ENCODE measurements at places on chromosomes 3 and 15. TPM values are rescaled to one million over a fixed set of nuclear protein-coding genes. Genes with fewer than 3 reads are reported as not detected.

The CDV3 gene
- 92.7 TPM for total RNA-seq

The ZNF660 gene
- total RNA-seq, result 6.3 TPM

The TIMMDC1 gene
- total RNA-seq, result 69.2 TPM

GRCh38 chr15:34682674-34683073 lies 72.1 kb downstream of the GJD2 start:
- DNase-seq, result no peak

DNA sequence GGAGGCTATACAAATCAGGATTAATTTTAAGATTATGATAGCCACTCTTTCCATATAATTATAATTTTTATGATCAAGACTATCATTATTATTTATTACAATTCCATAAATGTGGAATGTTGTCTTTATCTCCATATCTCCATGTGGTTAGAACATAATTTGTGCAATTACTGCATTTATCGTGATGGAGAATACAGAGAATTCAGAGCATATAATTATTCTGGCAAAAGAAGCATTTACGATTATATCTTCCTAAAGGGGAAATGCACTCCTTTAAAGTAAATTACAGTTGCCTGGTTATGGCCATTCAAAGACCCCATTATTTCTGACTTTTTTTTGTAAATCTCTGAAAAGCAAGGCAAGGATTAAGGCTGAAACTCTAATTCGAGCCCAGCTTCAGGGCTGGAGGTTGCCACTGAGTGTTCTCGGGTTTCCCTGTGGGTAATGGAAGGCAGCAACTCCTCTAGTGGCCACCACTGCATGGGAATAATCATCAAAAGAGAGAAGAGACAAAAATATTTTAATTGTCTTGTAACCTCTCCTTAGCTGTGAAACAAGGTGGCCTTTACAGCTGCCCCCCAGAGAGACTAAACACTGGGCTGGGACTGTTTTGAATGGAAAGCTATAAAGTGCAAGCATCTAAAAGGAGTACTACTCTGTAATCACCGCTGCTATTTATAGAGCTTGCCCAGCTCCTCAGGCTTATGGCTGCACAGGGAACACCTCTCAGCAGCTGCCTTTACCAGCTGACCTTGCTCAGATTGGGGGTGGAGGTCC lies 59.8 kb upstream of the PRTG start:
- DNase-seq, result no peak

- peak; percentile 45 for DNase-seq
Observed at GRCh38 chr3:10708216-10708893, 107.7 kb upstream of the SLC6A11 start.

GRCh38 chr3:36652104-36652503 lies 112.2 kb downstream of the DCLK3 start:
- no peak for DNase-seq

GRCh38 chr15:64288577-64288976 lies 67.4 kb downstream of the CSNK1G1 start:
- no peak for DNase-seq

- DNase-seq, result peak; percentile 7
Observed at GRCh38 chr3:180036671-180037455, at the start of gene PEX5L. PEX5L (minus strand) TSS chr3:180036937; CDS start chr3:180036599, 338 bp downstream.

GRCh38 chr15:48954538-48954937 lies 9.2 kb downstream of the SHC4 start:
- DNase-seq, result no peak

DNA sequence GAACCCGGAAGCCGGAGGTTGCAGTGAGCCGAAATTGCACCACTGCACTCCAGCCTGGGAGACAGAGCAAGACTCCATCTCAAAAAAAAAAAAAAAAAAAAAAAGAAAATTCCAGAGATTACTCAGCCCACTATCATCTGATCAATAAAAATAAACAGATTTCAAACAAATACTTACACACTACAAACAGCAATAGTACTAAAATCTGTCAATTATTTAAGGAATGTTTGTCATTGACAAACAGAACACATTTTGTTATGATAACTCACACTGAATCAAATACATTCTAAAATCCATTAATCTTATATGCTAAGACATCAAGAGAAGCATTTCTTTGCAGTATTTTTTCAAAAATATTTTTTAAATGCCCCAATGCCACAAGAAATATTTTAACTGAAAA lies 7.6 kb downstream of the MYO9A start:
- no peak for DNase-seq

DNA sequence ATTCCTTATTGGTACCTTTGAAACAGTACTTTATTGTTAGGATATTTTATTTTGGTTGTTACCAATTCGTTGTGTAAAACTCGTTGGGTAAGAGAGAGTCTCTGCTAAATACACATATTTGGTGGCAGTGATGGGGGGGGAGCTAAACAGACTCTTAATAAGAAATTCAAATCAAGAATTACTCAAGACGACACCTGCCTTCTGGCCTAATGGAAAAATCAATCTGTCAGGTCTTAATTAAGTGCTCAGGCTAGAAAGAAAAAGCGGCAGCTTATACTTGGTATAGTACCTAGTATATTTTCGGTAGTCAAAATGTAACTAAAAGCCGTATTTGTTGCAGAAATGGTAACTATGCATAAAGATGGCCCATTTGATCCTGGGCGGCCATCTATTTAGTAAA lies 18.2 kb downstream of the FOXP1 start:
- DNase-seq, result no peak

GRCh38 chr3:5298453-5298852 lies 110.9 kb downstream of the EDEM1 start:
- no peak for DNase-seq

GRCh38 chr3:123147754-123148535 lies 53.8 kb upstream of the SEC22A start:
- no peak for DNase-seq

- no peak for DNase-seq
Observed at GRCh38 chr3:120415756-120416155, 35.0 kb downstream of the FSTL1 start.

DNA sequence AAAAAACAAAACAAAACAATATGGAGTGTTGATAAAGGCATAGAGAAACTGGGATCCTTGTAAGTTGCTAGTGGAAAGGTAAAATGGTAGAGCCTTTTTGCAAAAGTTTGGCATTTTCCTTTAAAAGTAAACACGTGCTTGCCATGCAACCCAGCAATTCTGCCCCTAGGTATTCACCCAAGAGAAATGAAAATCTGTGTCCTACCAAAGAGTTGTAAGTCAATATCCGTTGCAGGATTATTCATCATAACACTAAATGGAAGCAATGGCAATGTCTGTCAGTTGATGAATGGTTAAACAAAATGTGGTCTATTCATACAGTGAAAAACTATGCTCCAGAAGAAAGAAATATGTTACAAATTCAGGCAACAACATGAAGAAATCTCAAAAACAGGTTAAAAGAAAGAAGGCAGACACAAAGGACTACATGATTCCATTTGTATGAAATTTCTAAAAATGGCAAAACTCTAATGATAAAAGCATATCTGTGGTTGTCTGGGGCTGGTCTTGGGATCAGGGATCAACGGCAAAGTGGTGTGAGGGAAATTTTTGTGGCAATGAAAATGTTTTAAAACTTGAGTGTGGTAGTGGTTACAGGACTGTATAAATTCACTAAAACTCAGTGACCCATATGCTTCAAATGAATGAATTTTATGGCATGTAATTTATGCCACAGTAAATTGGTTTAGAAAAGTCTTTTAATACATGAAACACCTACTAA lies 229.6 kb downstream of the OPA1 start:
- no peak for DNase-seq

DNA sequence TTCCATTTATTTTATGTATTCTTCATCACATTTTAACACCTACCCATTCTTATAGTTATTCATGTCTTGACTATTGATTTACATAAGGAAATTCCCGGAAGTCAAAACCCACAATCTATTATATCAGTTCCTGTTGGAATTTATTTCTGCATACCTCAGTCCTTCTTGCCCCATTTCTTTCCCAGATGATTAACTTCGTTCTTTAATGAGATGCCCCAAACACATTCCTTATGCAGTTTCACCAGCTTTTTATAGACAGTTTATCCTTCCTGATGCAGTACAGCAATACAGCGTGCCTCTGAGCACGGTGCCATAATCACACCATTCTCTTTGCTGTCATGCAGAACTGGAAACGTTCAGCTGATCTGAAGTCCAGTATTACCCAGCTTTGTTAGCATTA lies 175.8 kb upstream of the NANOGP8 start:
- DNase-seq, result no peak

DNA sequence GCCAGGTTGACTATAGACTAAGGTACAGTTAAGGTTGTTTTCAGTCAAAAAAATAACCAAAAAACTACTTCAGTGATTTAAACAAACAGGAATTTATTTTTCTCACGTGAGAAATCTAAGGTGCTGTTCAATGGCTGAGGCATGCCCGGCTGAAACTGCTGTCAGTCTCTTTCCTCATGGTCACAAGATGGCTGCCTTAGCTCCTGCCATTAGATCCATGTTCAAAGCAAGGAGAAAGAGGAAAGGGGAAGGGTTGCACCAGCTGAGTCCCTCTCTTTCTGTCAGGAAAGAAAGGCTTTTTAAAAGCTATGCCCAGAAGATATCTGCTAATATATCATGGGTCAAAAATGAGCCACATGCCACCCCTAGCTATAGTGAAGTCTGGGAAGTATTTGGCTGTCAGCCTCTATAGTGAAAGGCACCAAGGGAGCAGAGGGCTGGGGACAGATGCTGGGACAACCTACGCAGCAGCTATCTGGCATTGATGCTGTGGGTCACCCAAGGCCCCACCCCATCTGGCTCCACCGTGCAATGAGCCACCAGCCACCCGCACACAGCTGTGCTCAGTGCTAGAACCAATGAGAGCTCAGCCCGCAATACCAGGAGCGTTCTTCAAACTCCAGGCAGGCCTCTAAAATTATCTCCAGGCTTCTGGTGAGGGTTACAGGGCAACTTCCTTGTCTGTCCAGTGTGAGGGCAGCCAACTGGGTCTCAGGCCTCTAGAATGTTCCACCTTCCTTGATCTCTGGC lies 64.7 kb upstream of the GATA2 start:
- no peak for DNase-seq

DNA sequence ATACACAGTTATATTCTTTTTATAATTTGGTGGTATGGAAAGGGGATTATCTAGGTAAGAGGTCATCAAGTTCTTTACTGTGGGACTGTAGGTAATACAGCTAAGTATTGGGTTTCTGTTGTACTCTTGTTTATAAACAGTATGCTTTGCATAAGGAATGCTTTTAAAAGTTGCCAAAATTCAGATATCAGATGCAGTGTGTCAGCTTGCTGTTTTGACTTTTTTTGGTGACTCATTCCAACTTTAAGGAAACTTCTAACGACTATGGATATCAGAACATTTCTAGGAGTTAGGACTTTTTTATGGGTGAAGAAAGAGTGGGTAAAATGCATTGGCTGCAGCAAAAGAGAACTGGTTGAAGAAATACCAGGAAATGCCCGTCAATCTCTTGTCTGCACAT lies 2.8 kb downstream of the SCAANT1 start:
- DNase-seq, result no peak

GRCh38 chr15:65870889-65871533 lies 1.7 kb downstream of the RAB11A start:
- peak; percentile 35 for DNase-seq

GRCh38 chr3:164640591-164640990 lies 437.7 kb downstream of the SI start:
- no peak for DNase-seq

GRCh38 chr3:110783541-110783940 lies 288.1 kb upstream of the NECTIN3 start:
- DNase-seq, result no peak

DNA sequence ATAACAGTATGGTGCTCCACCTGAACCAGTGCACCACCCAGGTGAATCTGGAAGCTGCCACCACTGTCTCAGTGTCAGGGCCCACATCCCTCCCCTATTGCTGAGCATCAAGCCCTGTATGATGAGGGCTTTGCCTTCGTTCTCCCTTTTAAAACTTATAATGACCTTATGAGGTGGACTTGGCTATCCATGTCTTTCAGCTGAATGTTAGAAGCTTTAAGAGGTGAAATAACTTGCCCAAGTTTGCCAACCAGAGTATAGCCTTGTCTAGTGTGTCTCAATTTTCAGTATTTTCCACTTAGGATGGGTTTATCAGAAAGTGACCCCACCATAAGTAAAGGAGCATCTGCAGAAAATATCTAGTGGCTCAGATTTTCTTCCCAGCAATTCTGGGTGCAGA lies 87.8 kb downstream of the SHOX2 start:
- DNase-seq, result no peak

DNA sequence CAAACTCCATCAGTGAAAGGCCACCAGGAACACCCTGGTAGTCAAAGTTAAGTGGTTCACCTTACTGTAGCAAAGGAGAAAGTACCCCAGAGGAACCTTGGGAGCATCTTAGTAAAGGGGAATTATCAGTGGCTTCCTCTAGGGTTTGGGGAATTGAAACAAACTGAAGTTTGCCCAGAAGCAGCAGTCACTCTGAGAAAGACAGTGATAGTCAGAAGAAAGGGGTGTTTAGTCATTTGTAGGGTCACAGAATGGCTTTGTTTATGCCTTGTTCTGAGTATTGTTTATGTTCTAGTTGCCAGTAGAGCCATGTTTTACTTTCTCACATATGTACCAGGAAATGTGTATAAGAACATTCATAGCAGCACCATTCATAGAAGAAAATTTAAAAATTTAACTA lies 93.8 kb downstream of the FHIT start:
- DNase-seq, result no peak

DNA sequence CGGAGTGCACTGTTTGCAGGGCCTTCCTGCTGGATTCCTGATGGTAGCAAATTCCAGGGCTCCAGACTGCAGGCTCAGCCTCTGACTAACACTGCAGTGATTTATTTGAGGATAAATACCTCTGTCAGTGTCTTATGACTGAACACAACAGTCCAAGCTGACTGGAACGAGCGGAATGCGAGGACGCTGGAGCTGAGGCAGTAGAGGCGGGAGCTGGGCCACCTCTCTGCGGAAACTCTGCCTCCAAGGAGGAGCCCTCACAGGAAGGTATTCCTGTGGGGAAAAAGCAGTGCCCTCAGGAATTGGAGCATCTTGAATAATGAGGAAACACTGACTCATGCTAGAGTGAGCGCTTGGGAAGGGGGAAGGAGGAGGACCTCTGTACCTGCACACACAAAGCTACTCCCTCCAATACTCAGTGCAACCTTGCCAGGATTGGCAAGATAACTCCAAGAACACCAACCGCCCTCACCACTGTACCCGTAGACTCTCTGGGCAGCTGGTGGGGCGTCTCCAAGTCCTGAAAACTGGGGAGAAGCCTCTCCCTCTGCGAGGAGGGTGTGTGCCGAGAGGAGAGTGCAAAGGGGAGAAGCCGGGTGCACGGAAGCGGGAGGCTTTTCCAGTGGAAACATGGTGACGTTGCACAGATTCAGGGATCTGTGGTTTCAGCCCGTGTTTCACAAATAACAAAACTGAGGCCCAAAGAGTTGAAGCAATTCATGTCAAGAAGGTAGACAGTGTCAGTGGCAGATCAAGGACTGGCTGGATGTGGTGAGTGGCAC lies 43.0 kb downstream of the VGLL4 start:
- peak; percentile 50 for DNase-seq

- no peak for DNase-seq
Observed at GRCh38 chr15:90873998-90874605, 5.7 kb downstream of the FURIN start.
